CD14-positive monocyte (primary cell): ENCODE measurements at places on chromosomes 4 and X. TPM values are rescaled to one million over a fixed set of nuclear protein-coding genes. Genes with fewer than 3 reads are reported as not detected.

Gene HEPH
- polyA plus RNA-seq, result not detected

Gene TMEM150C
- not detected for polyA plus RNA-seq

Gene GLRA2
- not detected for polyA plus RNA-seq

Gene KCTD8
- polyA plus RNA-seq, result not detected

DNA sequence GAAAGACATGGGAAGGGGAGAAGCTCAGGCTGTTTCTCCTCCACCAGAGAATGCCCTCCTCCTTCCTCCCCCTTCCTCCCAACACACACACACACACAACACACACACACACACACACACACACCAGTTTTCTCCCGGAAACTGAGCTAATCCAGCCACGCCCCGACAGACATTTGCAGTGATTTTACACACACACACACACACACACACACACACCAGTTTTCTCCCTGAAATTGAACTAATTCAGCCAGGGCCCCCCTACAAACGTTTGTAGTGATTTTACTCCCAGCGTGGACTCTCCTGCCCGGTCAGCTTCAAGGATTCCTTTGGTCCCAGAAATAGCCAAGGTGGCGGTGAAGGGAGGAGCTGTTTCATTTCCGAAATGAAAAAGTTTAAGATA, 32.9 kb upstream of the STX18 start:
- DNase-seq, result peak; percentile 51

GRCh38 chr4:94365304-94365703, 22.7 kb upstream of the HPGDS start:
- DNase-seq, result no peak

DNA sequence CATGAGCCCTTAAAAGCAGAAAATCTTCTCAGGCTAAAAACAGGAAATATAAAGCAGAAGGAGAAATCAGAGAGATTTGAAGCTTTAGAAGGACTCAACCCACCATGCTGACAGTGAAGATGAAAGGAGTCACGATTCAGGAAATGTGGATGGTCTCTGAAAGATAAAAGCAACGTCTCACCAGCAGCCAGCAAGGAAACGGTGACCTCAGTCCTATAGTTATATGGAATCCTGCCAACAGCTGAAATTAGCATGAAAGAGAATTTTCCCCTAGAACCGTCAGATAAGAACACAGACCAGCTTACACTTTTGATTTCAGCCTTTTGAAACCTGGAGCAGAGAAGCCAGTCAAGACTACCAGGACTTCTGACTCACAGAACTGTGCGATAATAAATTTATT, 715.7 kb upstream of the HTR2C start:
- no peak for DNase-seq

DNA sequence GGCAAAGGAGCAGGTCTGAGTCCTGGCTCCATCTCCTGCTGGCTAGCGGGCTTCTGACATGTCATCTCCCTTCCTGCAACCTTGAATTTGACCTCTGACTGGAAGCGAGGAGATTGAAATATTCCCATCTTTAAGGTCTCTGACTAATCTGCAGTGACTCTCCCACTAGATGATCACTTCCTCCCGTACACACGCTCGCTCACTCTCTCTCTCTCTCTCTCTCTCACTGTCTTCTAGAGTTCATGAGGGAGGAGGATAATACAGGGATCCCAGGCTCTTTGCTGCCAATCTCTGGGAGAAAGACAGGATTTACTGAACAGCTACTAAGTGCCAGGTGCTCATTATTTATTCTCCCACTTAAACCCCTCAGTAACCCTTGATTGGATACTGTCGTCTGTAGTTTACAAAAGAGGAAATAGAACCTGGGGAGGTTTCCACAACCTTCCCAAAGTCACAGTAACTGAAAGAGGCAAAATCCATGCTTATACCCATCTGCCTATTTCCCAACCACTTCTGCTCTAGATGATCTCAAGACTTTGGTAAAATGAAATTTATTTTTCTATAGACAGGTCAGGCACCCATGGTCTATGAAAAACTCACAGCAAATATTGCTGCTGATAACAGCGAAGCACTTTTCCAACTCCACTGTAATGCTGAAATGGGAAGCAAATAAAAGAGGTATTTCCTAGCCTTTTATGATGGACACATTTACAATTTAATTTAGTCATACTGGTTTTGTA, 193.5 kb upstream of the C1QTNF7 start:
- peak; percentile 62 for DNase-seq

DNA sequence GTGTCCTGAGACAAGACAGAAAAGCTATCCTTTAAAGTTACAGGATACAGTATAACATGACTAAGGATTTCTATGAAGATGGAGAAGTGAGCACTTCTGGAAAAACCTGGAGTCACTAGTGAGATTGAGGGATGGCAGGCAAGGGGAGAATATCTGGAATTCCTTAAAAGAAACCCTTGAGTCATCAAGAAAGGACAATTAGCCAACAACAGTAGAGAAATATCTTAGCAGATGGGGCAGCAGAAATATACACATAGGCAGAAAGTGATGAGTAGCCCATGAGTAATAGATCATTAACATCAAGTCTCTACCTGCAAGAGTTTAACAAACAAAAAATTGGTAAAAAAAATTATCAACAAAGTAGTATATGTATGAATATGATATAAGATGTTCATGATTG, 858.8 kb upstream of the FRG1 start:
- DNase-seq, result no peak

DNA sequence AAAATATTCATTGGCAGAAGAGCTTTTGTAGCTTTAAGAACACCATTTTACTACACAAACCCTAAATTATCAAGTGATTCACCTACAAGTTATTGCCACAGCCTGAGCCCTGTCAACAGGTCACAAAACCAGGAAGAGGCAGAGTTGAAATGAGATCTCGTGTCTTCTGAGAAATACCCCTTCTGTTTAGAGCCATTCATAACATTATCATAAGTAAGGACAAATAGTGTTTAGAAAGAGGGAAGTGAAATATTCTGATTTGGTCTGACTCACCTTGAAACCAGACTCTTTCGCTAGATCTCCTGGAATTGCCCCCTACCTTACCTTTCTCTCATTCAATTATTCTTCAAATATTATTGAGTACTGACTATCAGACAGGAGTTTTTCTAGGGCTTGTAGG, 5.9 kb downstream of the ETDB start:
- DNase-seq, result no peak

GRCh38 chr4:174579421-174579820, 57.1 kb upstream of the HPGD start:
- DNase-seq, result no peak

DNA sequence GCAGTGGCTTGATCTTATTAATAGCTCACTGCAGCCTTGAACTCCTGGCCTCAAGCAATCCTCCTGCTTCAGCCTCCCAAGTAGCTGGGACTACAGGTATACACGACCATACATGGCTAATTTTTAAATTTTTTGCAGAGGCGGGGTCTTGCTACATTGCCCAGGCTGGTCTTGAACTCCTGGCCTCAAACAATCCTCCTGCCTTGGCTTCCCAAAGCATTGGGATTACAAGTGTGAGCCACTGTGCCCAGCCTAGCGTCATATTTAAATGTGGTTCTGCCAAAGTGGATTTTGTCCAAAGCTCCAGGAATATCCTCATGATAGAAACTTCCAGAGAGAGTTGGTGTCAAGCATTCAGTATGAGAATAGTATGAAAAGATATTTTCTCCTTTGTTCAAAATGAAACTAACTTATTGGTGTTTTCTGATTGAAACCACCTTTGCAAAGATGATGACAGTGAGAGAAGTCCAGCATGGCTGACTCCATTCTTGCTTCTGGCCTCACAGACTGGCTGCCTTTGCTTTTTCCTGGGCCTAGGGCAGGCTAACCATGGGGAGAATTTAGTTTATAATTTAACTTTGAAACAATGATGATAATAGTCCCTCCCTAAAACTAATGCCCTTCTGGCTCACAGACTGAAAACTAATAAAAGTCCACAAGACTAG, 129.0 kb downstream of the C4orf51 start:
- no peak for DNase-seq

DNA sequence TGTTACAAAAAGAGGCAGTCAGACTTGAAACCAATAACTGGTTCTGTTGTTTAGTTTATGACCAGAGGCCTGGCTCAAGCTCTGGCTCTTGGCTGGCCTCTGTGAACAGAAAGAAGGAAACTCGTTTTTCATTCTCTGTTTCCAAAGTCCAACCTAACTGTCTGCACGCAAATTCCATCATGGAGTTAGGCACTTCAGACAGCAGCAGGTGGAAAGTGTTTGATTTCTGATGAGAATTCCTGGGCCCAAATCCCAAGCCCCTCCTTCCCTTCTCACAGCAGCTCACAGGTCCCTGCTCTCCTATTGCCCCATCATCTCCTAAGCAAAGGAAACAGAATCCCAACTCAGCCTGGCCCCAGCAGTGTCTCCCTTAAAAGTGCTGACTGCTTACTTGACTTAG, 42.8 kb upstream of the FGF16 start:
- DNase-seq, result no peak

GRCh38 chrX:154791939-154792338, 13.3 kb downstream of the MPP1 start:
- DNase-seq, result no peak
